ENCODE measurements at places on chromosomes 16 and 17. TPM values are rescaled to one million over a fixed set of nuclear protein-coding genes. Genes with fewer than 3 reads are reported as not detected.

The TBC1D3H gene
- total RNA-seq: not detected

The CCL2 gene
- 310 TPM for total RNA-seq

The CHST4 gene
- not detected for total RNA-seq

The TBC1D3G gene
- total RNA-seq: not detected

The DNAJA3 gene
- 31.4 TPM for total RNA-seq

The HOXB7 gene
- 6.9 TPM for total RNA-seq

The RAB40B gene
- 3.6 TPM for total RNA-seq

The EEF2KMT gene
- total RNA-seq: 5.5 TPM

The ARMC7 gene
- total RNA-seq: 2.6 TPM

The HBA1 gene
- total RNA-seq: not detected

The PSMB3 gene
- 292 TPM for total RNA-seq

Data from bladder microvascular endothelial cell (primary cell).